Stimulated activated CD4-positive, alpha-beta T cell treated with anti-CD3 and anti-CD28 coated beads, Interleukin-12 subunit alpha, Interleukin-12 subunit beta, amount 100 ng/mL, for 48 hours (primary cell): ENCODE measurements at places on chromosomes 12 and 14.
A peak's percentile ranks its signal among the peaks of the same experiment; 100 is the strongest.

DNA sequence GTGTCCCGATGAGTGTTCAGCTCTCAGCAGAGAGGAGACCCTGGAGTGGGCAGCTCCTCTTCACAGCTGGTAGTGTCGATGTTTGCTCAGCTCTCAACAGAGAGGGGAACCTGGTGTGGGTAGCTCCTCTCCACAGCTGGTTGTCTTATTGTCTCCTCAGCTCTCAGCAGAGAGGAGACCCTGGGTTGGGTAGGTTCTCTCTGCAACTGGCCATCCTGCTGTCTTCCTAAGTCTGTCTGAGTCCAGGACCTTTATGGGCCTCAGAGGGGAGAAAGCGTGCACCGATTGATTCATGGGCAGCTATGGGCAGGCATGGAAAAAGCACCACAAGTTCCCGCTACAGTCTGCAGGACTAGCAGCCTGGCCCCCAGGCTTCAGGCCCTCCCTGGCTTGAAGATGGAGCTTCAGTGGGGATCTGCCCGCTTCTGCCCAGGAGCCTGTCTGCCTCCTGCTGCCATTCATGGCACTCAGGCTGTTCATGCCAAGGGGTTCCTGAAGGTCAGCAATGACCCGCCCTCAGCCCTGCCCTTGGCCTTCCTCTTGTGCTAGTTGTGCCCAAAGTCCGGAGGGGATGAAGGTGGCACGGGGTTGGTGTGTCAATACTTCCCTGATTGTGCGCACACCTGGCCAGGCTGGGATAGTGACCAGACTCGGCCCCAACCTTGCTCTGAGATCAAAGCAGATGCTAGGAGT, 224.2 kb downstream of the KCNC2 start:
- DNase-seq, result no peak

DNA sequence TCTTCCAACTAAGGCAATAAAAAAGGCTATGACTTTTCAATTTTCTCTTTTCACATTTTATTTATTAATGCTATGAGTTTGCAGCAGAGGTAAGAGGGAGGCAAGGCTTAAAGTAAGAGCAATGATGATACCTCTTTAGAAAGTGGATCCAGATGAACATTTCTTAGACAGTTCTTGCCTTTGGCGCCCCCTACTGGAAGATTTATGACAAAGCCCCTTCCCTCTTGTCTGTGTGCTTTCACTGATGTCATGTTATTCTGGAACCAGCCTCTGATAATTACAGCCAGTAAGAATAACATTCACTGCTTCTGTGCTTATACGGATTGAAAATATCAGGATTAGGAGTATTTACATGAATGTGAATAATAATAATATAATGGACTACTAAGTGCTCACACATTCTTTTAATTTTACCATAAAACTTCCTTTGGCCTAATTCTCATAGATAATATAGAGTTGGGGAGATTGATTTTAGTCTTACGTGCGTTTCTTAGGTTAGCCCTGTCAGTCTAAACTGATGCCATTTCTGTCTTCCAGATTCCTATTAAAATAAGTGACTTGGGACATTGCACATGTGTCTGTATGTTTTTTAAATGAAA, 1929.9 kb upstream of the SEL1L start:
- DNase-seq, result no peak

DNA sequence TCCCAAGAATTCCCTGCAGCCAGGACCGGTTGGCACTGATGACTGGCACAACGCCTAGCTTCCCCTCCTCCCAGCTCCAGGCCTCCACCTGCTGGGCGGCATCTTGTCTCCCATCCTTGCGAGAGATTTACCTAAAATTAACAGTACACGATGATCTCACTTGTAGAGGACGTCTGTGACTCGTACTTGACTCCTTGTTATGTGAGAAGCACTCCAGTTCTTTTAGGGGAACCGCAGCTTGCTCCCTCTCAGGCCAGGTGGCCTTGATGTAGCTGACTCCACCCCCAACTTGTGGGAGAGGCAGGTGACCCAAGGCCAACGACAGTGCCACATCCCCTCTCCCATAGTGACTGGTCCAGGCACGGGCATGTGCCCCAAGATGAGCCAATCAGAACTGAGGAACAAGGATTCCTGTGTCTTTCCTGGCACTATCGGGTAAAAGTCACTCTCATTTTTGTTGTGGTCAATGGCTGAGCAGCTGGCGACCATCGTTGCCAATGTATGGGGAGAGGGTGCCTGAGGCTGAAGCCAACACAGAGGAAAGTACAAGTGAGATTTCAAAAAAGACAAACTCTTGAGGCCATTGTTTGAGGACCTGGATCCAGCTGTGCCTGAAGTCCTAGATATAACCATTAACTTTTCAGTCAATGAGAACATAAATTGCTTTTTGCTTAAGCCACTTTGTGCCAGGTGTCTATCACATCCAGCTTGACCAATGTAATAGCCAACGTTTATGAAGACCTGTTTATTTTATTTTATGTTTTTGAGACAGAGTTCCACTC, 208.7 kb downstream of the RBM19 start:
- no peak for DNase-seq

GRCh38 chr14:95662376-95663186, 23.6 kb upstream of the TCL1B start:
- no peak for DNase-seq

GRCh38 chr14:54564868-54565784, 1.8 kb upstream of the SAMD4A start:
- peak; percentile 27 for DNase-seq

GRCh38 chr14:76920331-76921087, 94.3 kb downstream of the LRRC74A start:
- DNase-seq, result no peak

DNA sequence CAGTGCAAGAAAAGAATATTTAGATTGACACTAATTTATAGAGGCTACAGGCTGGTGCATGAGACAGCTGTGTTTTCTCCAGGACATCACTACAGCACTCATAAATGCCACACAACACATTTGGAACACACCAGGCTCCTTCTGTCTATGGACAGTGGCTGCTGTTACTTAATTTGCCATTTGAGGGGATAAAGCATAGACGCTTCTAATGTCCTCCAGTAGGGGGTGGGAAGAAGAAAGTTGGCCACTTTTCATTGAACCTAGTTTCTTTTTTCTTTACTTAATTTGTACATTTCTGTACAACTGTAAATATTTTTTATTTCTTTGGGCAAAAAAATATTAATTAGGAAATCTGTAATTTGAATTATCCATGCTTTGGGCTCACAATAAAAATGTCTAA, 12.4 kb upstream of the RTN1 start:
- no peak for DNase-seq

DNA sequence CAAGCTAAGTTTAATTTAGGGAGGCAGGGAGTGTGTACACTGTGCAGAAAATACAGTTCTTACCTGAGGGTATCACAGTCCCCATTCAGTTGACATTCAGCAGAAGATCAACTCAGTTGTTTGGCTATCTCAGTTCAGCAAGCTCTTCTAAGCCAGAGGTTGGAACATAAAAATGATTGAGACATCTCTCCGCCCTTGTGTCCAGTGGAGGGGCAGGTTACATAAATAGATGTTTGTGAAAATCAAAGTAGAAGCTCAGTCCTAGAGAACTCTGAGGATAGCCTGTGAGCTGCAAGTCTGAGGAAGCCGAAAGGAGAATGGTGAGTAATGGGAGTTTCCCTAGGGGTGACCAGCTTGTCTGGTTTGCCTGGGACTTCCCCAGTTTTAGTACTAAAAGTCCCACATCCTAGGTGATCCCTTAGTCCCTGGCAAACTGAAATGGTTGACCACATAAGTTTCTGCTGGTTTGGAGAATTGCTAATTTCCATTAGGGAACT, 251.4 kb upstream of the ATP2B1 start:
- DNase-seq, result no peak

DNA sequence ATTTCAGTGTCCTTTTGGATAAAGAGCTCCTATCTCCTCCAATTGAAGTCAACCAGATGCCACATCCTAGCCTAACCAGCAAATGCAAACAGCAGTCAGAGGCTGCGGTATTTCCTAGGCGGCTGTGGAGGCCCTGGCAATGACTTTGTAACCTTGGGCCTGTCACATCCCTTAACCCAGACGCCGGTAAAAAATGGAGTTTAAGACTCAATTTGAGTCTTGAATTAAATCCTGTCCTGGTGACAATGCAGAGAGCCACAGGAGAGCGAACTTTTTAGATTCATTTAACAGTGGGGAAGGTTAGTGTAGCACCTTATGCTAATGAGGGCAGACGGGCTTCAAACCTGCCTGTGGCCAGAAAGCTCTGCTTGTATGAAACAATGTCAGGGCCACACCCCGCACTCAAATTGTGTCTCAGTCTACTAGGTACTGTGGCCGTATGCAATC, 1.3 kb downstream of the C12orf75 start:
- no peak for DNase-seq
